ENCODE measurements at places on chromosomes 13 and 19.

DNA sequence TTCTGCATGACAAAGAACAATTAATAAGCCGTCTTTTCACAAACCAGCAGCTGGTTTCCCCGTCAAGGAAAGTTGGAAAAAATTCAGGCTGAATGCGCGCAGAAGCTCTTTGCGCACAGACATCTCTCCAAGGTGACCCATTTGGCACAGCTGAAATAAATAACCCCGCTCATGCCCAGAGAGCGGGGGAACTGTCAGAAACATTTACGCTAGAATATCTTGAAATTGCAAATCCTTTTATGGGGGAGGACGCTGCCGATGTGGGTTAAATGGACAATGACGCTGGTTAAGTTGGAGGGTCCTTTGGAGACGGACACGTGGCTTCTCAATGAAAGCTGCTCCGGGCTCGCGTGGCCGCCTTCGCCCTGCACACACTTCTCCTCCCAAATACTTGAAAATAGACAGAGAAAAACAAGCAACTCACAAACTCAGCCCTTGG, 30.6 kb downstream of the GSX1 start:
- no peak for DNase-seq

DNA sequence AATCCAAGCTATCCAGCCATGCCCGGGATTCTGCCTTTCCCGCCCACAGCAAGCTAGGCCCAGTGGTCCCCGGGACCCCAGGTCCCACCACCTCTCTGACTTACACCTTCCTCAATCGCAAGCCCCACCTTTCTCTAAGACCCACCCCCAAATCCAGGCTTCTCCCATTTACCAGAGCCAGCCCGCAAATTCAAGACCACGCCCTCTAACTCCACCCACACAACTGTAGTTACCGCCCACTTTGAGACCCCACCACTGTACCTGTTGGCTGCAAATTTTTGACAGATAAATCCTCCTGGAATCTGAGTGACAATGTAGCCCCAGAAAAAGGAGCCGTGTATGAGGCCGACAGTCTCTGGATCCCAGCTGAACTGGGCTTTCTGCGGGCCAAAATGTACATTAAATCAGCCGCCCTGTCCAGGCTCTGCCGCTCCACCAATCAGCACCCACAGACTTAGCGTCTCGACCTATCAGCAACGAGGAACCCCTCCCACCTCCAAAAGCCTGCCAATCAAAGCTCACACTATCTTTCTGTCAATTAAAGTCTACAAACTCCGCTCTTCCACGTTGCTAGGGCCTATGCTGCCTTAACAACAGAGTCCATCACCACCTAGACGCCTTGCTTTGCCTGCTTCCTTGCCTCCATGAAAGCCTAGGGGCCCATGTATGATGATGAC, 6.3 kb downstream of the SLC17A7 start:
- DNase-seq, result no peak

DNA sequence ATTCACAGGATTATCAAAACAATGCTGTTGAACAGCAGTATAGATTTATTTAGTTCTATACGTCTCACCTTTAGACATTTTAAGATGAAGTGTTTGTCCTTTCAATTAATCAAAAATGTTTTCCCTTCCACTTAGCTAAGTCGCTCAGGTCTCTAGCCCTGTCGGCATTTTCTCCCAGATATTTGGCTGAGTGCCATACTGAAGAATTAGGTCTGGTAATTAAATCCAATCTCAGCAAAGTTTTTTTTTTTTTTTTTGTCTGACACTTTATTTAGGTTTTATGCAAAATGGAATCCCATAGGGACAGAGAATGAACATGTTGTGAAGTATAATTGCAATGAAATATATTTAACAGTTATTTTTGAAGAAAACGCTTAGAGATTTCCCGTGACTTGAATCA, 44.1 kb downstream of the RFC3 start:
- no peak for DNase-seq

DNA sequence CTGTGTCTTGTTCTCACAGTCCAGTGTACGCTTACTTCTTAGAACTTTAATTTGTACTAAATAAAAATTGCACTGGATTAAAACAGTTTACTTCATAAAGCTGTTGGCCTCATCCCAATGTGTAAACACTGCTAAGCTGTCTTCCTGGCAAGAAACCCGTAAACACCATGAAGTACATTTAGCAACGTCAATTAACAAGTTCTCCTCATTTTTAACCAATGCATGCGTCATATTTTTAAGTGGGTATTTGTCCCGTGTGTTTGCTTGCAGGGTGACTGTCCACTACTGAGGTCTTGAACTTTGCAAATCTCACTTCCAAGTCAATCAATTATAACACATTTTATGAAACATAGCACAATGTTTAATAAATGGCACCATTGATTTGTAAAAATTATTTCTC, 28.2 kb downstream of the LAIR2 start:
- no peak for DNase-seq
